ENCODE measurements at places on chromosomes 1 and 21.

DNA sequence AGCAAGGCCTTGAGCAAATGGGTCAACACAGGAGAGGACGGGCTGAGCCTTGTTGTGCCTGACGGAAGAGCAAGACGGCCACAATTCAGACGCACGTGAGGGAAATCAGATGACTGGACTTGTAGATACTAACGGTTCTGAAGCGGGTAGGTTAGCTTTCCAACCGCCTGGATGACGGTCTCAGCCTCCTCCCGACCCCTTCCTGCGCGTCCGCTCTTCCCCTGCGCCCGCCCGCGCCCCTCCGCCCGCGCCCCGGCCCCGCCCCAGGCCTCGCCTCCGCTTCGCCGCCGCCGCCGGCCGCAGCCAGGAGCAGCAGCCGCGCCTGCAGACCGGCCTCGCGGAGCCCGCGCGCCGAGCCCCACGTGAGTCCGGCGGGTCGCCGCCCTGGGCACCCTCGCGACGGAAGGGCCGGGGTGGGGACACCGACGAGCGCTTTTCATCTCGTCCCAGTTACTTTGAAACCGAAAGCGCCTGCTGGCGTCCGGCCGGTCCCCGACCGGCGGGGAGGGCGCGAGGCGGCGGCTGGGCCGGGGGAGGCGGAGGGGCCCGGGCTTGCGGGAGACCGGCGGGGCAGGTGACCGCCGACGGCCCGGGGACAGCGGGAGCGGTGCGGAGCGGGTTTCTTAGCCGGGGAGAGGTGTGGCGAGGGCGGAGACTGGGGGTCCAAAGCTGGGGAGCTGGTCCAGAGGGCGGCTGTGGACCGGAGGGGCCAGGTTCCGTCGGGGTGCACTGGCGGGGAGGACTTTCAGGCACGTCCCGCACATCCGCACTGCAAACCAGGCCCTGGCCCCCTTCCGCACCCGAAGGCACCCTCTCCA lies at the start of gene TRAF5:
TSS of gene TRAF5 (plus strand) at position 306 of the 818 bp plus-strand sequence. CDS start 26,407 bp downstream, outside the sequence.
- DNase-seq, result peak; percentile 33

DNA sequence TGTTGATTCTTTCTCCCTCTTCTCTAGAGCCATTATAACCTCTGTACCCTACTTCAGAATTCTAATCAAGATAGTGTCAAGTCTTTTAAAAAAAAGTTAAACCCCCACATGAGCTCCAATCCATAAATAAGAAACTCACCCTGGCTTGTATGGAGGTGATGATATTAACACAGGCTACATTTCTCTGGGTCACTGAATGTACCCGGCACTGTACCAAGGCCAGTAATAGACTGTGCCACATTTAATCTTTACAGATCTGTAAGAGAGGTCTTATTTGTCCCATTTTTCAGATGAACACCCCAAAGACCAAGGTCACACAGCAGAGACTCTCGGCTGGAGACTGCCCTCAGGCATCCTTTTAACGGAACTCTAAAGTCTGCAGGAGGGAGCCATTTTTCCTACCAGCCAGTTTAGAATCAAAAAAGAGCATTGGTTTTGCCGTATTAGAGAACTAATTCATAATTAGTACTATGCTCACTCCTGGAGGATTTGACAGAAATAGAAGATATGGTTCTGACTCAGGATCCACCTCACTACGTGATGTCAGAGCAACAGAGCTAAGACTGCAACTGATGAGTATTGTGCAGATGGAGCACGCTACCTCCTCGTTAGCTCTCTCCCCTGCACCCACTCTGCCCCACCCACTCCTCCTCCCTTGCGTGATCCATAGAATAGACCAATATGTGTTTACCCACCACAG lies 217.2 kb upstream of the HOOK1 start:
- no peak for DNase-seq

- no peak for DNase-seq
Observed at GRCh38 chr21:37871121-37871862, 45.0 kb downstream of the KCNJ6 start.

GRCh38 chr1:33228935-33229487 lies 27.3 kb upstream of the ZNF362 start:
- no peak for DNase-seq

- DNase-seq, result no peak
Observed at GRCh38 chr1:116457946-116458604, 85.0 kb downstream of the ATP1A1 start.

DNA sequence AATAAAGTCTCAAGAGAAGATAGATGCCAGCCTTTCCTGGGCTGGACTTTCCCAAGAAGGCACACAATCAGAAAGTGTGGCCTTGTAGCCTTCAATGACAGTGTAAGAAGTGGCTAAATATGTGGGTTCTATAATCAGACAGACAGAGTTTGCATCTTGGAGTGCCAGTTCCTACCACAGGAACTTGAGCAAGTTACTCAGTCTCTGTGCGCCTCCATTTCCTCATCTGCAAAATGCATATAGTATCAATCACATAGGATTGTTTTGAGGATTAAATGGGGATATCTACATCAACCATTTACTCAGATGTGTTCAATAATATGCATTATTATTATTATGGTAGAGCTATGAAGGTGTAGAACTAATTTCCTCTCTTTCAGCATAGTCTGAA lies 176.8 kb upstream of the PTBP2 start:
- no peak for DNase-seq

GRCh38 chr1:244896550-244896949 lies 32.2 kb upstream of the HNRNPU start:
- DNase-seq, result no peak

GRCh38 chr1:155010211-155010918 lies 7.8 kb downstream of the ZBTB7B start:
- no peak for DNase-seq

DNA sequence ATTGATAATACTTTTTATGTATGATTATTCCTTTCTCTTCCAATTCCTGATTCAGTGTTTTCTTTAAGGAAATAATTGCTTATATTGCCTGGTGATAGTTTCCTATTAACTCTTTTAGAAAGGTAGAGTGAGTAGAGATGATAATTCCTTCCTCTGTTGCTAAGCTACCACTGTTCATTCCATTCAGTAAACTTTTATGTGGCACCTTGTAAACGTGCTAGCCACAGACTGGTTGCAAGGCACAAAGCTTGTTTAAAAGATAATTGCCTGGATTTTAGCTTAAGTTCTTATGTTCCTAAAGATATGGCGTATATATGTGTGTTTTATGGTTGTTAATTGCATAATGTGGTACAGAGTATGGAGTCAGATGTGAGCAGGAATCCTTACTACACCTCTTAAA lies 3.2 kb downstream of the ZFYVE9 start:
- DNase-seq, result no peak

GRCh38 chr1:19087737-19088594 lies 122.1 kb downstream of the UBR4 start:
- no peak for DNase-seq

DNA sequence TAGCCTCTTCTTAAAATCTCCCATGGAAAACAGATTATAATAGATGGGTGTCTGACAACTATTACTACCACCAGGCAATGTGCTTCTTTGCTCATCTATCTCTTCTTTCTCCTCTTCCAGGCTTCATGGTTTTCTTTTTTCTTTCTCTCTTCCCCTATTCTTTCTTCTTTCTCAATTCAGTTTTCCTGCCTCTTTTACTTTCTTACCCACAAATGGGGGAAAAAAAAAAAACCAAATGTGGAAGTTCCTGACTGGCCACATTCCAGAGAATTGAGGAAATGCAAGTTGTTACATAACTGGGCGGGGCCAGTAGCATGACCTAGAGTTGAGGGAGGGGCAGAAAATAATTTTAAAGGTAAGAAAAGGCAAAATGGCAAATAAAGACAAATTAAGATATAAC lies 10.9 kb upstream of the SMG7 start:
- DNase-seq, result no peak

- DNase-seq, result no peak
Observed at GRCh38 chr1:224505454-224506093, 71.0 kb upstream of the WDR26 start.

DNA sequence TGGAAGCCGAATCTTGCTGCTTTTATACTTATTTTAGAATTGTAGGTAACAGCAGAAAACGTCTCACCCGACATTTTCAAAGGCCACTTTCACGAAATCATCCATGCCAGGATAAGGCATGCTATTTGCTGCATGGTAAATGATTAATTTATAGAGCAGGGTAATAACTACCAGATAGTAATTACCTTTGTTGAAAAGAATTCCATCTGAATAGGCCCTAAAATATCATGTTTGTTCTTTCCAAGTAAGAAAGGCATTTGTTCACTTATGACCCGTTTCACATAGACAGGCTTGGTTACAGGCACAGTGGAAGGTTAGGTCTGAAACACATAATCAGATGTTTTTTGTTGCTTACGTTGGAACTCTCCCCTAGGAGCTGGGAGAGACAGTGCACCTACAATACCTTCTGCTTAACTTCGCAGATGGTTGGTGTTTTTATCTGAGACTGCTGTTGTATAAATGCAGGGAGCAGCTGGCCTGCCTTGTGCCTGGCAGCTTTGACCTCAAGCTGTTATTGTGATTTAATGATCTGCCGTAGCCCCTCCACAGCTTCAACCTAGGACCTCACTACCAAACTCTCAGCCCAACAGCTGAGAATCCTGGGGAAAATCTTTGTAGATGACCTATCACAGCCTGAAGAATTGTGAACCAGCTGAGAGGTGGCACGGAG lies 1.6 kb downstream of the SLC44A3 start:
- DNase-seq, result no peak
